ENCODE measurements at places on chromosomes 1 and 21.

DNA sequence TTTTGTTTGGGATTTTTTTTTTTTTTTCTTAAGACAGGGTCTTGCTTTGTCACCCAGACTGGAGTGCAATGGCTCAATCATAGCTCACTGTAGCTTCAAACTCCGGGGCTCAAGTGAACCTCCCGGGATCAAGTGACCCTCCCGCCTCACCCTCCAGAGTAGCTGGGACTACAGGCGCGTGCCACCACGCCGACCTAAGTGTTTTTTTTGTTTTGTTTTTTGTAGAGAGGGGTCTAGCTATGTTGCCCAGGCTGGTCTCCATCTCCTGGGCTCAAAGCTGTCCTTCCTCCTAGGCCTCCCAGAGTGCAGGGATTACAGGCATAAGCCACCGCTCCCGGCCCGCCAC is 776 bp downstream of the HLCS start:
- DNase-seq, result no peak

- DNase-seq, result no peak
Observed at GRCh38 chr1:207676153-207676552, 31.2 kb downstream of the CR1L start.

GRCh38 chr1:36328088-36328480 is 4.6 kb upstream of the EVA1B start:
- DNase-seq, result no peak

- peak; percentile 21 for DNase-seq
Observed at GRCh38 chr1:53478502-53478818, 19.3 kb downstream of the DMRTB1 start.

- no peak for DNase-seq
Observed at GRCh38 chr1:234559902-234560676, 49.9 kb downstream of the IRF2BP2 start.

- no peak for DNase-seq
Observed at GRCh38 chr1:10316752-10317151, 82.1 kb upstream of the PGD start.

GRCh38 chr1:1680912-1681273 is 11.7 kb downstream of the SLC35E2B start:
- DNase-seq, result peak; percentile 42

GRCh38 chr1:220999872-221000863 is 120.9 kb downstream of the HLX start:
- DNase-seq, result peak; percentile 66

DNA sequence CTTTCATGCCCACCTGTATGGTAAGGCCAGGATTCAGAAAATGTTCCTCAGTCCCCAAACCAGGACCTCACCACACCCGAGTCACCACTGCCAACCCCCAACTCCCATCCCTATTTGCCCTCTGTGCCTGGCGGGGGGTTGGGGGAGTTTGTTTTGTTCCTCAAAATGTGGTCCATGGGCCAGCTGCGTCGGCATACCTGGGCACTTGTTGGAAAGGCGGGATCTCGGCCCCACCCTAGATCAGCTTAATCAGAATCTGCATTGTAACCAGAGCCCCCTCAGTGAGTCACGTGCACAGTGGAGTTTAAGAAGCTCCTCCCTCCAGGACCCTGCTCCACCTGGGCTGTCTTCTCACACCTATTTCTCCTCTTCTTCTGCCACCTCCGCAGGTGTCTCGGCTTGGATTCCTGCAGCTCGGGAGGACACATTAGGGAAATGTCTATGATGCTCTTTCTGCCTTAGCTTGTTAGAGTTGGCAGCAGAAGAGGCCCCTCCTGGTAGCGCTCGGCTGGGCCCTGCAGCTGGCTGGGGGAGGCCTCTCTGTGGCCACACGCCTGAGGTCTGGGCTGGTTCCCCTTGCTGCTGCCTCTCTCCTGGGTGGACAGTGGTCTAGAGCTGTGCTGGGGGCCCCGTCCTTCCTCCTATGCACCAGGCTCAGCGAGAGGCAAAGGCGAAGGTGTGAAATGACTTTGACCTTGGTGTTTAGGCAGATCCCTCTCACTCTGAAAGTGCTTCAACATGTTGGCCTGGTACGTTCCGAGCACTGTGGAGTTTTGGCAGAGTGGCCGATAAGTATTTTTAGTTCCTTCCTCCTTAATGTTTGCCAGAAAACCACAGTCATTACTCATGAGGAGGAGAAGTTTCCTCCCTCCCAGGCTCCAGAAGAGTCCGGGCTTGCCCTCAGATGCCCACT is 41.8 kb upstream of the CAMTA1 start:
- peak; percentile 78 for DNase-seq

GRCh38 chr1:228884615-228885566 is 149.6 kb downstream of the RHOU start:
- DNase-seq, result no peak

- DNase-seq, result no peak
Observed at GRCh38 chr1:231187571-231187970, 25.7 kb downstream of the TRIM67 start.

DNA sequence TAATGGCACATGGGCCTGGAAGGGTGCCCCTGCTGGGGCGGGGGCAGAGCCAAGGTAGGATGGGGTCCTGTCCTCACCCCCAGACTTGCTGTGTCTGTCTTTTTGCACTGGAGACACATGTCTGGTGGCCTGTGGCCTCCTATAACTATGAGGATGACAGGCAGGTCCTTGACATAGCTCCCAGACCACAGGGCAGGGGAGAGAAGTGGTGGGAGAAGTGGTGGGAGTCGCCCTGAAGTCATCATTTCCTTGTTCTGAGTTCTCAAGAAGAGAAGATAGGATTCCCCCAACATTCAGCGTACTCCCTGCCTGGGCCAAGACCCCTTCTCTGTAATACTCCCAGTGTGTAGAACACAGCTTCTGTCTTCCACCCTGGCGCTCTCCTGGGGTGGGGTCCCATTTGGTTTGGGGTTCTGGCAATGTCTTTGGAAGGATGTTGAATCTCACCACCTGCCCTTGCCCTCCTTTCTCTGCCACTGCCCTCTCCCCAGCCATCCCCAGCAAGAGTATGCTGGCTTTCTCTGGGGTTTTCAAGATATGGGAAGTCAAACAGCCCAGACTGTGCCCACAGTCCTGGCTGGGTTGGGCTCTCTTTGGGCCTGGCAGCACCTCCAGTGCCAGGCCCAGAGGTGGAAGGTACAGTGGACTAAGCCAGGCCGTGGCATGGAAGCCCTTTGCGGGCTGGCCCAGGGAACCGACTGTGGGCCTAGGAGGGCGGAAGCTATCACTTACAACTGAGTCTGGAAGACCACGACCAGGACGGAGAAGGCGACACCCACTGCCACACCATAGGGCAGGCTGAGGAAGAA is 19.4 kb downstream of the SLC26A9 start:
- peak; percentile 40 for DNase-seq

DNA sequence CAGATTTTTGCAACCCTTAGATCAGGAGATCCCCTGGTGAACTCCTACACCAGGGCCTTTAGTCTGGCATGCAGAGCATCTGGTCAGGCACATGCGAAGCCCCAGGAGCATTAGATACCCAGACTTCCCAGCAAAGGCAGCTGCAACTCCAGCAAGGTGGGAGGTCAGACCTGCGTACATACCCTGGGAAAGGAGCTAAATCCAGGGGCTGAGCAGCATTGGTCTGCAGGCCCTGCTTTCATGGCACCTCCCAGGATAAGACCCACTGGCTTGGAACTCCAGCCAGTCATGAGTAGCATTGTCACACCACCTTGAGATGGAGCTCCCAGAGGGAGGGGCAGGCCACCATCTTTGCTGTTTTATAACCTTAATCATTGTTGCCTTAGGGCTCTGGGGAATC is 92.3 kb downstream of the KCNT2 start:
- no peak for DNase-seq

DNA sequence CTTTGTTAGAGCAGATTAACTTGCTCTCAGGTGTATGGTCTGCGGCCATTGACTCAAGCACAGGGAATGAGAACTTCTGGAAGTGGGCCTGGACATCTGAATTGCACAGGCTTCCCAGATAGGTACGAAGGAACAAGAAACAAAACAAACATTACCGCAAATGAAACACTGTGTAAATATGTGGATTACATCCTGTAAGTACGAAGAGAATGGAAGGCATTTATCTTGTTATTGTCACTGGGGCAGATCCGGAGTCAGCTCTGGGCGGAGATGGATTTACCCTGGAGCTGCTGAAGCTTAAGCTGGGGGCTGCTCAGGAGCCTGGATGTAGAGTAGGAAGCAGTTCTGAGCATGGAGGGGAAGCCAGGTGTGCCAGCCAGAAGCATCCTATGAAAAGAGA is 6.8 kb downstream of the HES2 start:
- DNase-seq, result no peak

GRCh38 chr1:65467536-65467935 is 47.1 kb downstream of the LEPR start:
- DNase-seq, result no peak

GRCh38 chr1:237864338-237865244 is 26.1 kb downstream of the ZP4 start:
- DNase-seq, result peak; percentile 67

DNA sequence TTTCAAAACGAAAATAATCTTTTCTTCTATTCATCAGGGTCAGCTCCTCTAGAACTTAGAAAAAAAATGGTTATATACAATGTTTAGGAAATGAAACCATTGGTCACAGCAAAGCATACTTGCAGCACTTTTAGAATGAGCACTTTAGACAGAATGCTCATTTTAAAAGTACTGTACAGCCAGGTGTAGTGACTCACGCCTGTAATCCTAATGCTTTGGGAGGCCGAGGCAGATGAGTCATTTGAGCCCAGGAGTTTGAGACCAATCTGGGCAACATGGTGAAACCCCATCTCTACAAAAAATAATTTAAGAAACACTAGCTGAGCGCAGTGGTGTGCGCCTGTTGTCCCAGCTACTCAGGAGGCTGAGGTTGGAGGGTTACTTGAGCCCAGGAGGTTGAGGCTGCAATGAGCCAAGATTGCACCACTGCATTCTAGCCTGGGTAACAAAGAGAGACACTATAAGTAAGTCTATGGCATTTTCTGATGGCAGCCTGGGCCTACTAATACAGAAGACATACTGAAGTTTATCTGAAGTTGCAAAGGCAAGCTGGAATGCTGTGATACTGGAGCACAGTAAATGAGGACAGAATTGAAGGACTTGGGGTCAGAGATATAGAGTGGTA is 48.9 kb upstream of the ZNF326 start:
- DNase-seq, result no peak

GRCh38 chr1:167774710-167775109 is 52.9 kb downstream of the MPZL1 start:
- DNase-seq, result no peak

DNA sequence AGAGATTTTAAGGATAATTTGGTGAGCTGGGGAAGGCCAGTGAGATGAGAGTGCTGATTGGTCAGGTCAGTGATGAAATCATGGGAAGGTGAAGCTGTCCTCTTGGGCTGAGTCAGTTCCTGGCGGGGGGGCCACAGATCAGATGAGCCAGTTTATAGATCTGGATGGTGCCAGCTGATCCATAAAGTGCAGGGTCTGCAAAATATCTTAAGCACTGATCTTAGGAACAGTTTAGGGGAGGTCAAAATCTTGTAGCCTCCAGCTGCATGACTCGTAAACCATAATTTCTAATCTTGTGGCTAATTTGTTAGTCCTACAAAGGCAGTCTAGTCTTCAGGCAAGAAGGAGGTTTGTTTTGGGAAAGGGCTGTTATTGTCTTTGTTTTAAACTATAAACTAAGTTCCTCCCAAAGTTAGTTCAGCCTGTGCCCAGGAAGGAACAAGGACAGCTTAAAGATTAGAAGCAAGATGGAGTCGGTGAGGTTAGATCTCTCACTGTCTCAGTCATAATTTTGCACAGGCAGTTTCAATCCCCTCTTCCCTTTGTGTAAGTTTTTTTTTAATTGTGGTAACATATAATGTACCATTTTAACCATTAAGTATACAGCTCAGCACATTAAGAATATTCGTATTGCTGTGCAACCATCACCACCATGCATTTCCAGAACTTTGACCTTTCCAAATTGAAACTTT is 39.4 kb downstream of the PTAFR start:
- DNase-seq, result no peak

GRCh38 chr1:27555700-27556424 is 48.1 kb downstream of the AHDC1 start:
- no peak for DNase-seq

GRCh38 chr1:21930629-21931170 is 6.4 kb downstream of the HSPG2 start:
- no peak for DNase-seq

- peak; percentile 82 for DNase-seq
Observed at GRCh38 chr1:153697191-153698019, 18.9 kb downstream of the NPR1 start.

- DNase-seq, result no peak
Observed at GRCh38 chr21:35528116-35529042, 479.3 kb upstream of the RUNX1 start.

DNA sequence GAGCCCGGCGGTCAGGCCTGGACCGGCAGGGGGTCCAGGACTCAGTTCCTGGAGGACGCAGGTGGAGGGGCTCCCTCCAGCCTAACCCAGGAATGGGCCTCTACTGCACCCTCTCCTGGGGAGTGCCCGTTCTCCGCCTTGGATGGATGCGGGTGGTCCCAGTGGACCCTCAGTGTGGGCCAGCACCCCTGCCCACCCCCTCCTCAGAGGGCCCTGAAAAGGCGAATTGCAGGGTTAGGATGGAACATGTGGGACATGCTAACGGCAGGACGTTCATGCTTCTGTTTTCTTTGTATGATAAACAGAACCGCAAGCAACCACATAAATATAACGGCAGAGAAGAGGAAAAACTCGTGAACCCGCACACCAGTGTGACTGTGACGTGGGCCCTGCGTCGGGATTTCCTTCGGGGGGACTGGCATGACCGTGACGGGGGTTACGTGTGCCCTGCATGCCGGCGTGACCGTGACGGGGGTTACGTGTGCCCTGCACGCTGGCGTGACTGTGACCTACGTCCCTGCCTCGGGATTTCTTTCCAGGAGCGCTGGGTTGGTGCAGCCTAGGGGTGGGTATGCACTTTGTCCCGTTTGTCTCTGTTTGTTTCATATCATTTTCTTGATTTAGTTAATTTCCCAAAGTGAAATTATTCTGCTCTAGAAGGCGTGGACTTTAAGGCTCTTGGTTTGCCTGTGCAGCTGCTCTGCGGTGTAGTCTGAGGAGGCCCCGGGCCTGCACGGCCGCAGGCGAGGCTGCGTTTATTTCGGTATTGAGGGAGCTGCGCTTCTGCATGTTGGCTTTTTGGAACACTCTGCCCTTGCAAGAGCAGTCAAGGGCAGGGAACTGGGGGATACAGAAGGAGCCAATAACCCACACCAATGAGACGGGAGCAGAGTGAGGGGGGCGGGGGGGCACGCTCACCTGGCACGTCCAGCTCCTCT is 3.1 kb downstream of the FTCD start:
- DNase-seq, result peak; percentile 43

GRCh38 chr1:56933161-56933560 is 32.7 kb downstream of the C8B start:
- DNase-seq, result no peak

- no peak for DNase-seq
Observed at GRCh38 chr1:56881417-56881816, 26.8 kb downstream of the C8A start.

GRCh38 chr1:224193319-224193966 is 10.4 kb downstream of the DEGS1 start:
- no peak for DNase-seq

- no peak for DNase-seq
Observed at GRCh38 chr1:110525249-110525595, 6.2 kb upstream of the KCNA10 start.

GRCh38 chr1:145944532-145944931 is 13.3 kb downstream of the LIX1L start:
- DNase-seq, result no peak
